Fibroblast of gingiva (primary cell): ENCODE measurements at places on chromosomes 2 and 18.

DNA sequence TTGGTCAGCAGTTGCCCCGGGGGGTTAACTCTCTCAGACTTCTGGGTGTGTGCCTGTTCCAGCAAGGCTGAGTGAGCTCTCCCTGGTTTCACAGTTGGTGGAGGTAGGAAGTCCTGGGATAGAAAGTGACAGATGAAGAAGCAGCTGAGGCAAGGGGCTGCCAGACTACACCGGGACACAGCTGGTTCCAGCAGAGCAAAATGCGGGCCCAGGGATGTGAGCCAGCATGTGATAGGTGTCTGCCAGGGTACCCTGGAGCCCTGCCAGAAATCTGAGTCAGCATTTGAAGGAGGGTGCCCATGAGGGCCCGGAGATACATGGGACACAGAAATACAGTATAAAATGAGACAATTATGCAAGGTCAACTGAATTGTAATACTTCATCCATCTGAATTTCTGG is 79.3 kb upstream of the LGALSL start:
- DNase-seq, result no peak

- no peak for DNase-seq
These were observed 422.3 kb downstream of the ZEB2 start for GRCh38 chr2:144097440-144098225.

- no peak for DNase-seq
These were observed 248.7 kb upstream of the MYT1L start for GRCh38 chr2:2579814-2580213.

DNA sequence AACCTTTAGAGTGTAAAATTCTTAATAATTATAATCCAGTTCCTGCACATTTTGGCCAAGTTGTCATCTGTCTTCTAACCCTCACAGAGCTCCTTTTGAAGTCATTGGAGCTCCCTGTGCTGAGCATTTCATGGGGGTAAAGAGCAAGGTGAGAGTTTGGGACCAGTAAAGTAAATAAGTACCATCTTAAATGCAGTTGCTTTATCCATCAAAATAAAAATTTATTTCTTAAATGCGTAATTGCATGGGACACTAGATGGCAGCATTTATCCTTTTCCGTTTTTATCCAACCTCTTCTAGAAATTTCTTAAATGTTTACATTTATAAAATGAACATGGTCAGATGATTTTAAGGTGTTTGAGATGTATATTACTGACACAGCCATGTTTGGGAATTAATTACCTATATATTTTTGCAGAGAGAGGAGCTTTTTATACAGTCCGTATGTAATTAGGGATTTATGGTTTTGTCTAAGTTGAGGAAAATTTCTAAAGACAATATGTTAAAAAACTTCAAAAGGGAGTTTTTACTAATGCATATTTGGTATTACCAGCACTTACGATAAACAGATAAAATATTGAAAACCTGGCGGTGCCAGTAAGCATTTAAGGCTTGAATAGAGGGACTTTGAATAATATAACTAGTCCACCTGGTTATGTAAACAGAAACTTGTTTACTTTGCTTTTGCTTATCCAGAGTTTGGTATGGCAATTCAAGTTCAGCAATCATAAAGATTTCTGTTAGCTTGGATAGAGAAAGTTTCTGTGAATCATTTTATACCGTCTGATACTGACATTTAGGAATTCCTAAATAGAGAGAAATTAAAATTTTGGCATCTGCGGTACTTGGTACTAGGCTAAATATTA is 54.5 kb downstream of the ACSL3 start:
- DNase-seq, result no peak

- DNase-seq, result no peak
These were observed 20.2 kb downstream of the PIK3C3 start for GRCh38 chr18:41975284-41975683.

DNA sequence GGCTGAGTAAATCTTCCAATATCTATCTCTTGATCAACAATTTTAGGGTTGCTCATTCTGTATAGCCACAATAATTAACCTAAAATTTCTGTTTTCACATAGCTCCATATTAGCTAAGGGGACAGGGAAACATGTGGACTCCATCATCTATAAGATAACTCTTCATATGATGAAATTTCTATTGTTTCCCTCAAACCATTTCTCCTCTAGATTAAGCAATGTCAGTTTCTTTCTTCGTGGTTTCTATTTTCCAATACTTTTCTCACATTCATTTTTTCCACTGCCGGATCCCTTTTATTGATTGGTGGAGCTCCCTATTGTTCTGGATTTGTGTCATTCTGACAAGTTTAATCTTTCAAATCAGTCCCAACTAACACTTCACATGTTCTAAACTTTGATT is 1221.3 kb upstream of the ZEB2 start:
- DNase-seq, result no peak

- no peak for DNase-seq
These were observed 199.7 kb downstream of the PID1 start for GRCh38 chr2:229071292-229071976.

- DNase-seq, result no peak
These were observed 994 bp upstream of the LRATD1 start for GRCh38 chr2:14631406-14632040.

DNA sequence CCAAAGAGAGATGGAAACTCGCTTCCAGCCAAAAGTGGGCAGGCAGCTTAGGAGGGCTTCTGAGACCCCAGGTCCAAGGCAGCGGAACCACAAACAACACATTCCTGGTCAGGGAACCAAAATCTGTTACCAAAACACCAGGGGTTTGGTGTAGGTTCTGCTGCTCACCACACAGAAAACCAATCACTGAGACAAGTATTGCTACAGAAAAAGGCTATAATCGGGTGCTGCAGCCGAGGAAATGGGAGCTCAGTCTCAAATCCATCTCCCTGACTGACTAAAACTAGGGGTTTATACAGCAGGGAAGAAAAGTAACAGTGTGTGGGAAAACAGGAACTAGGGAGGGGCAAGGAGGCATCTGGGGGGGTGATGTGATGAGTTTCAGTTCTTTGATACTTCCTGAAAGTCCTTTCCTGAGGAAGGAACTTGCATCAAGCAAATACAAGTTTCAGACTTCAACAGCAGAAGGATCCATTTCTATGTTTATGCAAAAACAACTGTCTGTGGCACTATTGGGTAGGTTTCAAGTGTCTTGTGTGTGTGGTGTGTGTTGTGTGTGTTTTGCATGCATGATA is 108.0 kb downstream of the FAM168B start:
- no peak for DNase-seq

GRCh38 chr2:136207030-136207623 is 89.2 kb upstream of the CXCR4 start:
- DNase-seq, result no peak

- DNase-seq, result no peak
These were observed 227.1 kb downstream of the RAB3GAP1 start for GRCh38 chr2:135279209-135279608.

GRCh38 chr2:112917856-112918255 is 6.9 kb downstream of the IL37 start:
- no peak for DNase-seq

DNA sequence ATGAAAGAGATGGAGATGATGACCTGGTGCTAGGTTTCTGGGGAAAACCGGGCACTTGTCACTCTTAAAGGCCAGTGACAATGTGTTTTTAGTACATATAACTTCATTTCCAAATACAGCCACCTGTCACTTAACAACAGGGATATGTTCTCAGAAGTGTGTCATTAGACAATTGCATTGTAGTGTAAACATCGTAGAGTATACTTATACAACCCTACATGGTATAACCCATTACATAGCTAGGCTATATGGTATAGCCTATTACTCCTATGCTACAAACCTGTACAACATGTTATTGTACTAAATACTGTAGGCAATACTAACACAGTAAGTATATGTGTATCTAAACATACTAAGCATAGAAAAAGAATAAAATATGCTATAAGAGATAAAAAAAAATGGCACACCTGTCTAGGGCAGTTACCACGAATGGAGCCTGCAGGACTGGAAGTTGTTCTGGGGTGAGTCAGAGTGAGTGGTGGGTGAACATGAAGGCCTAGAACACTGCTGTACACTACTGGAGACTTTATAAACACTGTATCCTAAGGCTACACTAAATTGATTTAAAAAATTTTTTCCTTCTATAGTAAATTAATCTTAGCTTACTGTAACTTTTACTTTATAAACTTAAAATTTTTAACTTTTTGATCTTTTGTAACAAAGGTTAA is 123.2 kb downstream of the THADA start:
- no peak for DNase-seq

- no peak for DNase-seq
These were observed 103.6 kb upstream of the SOX11 start for GRCh38 chr2:5588601-5589000.

GRCh38 chr2:132550946-132551345 is 119.1 kb downstream of the LYPD1 start:
- DNase-seq, result no peak
